ENCODE measurements at places on chromosomes 3 and 15. TPM values are rescaled to one million over a fixed set of nuclear protein-coding genes. Genes with fewer than 3 reads are reported as not detected.

The SYNPR gene
- total RNA-seq, result not detected

The SUMF1 gene
- total RNA-seq, result 44.4 TPM

The SERPINI2 gene
- not detected for total RNA-seq

The GLDN gene
- not detected for total RNA-seq

The RASGRP1 gene
- total RNA-seq, result not detected

The IQCF5 gene
- not detected for total RNA-seq

The ALS2CL gene
- 89.0 TPM for total RNA-seq

The SLC28A2 gene
- total RNA-seq, result not detected

The TLR9 gene
- total RNA-seq, result not detected

The FNDC3B gene
- total RNA-seq, result 23.6 TPM

The GRM7 gene
- not detected for total RNA-seq

The SEMA3B gene
- 3.5 TPM for total RNA-seq

The FBXO22 gene
- 58.9 TPM for total RNA-seq

The LIPC gene
- not detected for total RNA-seq

The MINAR1 gene
- total RNA-seq, result 0.08 TPM

The GRIP2 gene
- total RNA-seq, result 0.16 TPM

The GOLGA6D gene
- not detected for total RNA-seq

The NTRK3 gene
- not detected for total RNA-seq

The GOLGA6A gene
- not detected for total RNA-seq

The P2RY1 gene
- 2.0 TPM for total RNA-seq

The ACAN gene
- not detected for total RNA-seq

The LTK gene
- not detected for total RNA-seq

The IMPG2 gene
- total RNA-seq, result 0.04 TPM

The NR2F2 gene
- 2.3 TPM for total RNA-seq

The CLDN11 gene
- total RNA-seq, result 3.4 TPM

The NMNAT3 gene
- 4.0 TPM for total RNA-seq

The AMIGO3 gene
- total RNA-seq, result not detected

The BNC1 gene
- 98.3 TPM for total RNA-seq
